Bronchial epithelial cell (primary cell): ENCODE measurements at places on chromosomes 3 and 15.

DNA sequence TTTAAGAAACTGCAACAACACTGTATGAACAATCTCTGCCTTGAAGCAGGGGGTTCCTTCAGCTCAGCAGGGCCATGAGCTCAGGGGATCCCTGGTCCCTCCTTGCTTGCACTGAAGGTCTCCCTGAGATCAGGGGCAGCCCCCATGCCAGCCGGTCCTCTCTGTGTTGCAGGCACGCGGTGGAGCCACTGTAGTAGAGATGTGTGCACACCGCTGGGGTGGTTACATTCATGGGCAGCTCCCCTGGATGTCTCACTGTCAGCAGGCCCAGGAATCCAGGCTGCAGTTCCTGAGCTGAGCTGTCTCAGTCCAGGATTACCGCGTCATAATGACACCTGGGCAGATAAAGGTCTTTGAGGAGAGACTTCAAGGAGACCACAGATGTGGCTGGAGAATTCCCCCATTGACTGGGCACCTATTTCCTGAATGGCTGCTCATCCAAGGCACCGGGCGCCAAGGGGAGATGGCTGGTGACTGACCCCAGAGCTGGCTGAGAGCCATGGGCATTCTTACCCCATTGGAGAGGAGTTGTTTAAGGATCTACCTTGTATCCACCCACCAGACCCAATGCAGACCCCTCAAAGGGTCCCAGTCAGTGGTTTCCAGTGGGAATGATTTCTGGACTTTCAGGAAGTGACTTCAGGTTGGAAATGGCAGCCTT is 10.4 kb upstream of the KLF13 start:
- no peak for DNase-seq

- no peak for DNase-seq
Measured at GRCh38 chr15:40990789-40991188, 37.5 kb downstream of the CHAC1 start.

- DNase-seq: no peak
Measured at GRCh38 chr3:4802903-4803302, 176.3 kb upstream of the BHLHE40 start.

DNA sequence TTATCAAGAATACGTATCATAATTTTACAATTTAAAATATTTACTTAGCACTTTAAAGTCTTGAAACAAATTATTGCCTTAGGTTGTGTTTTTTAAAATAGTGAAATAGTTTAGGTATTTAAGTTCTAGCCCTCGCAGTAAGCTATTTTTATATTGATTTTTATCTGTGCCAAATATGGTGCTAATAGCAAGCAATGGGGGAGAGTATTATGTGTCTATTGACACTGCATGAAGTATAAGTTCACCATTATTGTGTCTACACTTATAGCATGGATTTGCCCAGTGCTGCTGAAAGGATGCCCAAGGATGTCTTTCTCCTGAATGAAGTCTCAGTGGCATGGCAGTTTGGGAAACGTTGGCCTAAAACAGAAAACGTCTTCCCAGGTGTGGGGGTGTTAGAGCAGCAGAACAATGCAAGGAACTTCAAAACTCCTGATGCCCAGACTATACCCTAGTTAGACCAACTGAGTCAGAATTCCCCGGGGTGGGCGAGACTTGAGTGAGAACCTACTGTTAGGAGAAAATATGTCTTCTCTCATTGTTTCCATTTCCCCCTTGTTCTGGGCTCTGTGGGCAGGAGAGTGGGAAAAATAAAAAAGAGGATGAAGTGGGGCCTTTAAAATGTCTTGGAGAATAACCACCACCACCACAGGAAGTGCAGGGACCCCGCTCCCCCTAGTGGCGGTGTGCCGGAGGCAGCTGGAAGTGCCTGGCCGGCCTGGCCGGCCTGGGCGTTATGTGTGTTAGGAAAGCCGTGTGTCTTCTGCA is 104.2 kb upstream of the SLC7A14 start:
- no peak for DNase-seq

GRCh38 chr3:2872884-2873283 is 237.3 kb downstream of the IL5RA start:
- DNase-seq: no peak

DNA sequence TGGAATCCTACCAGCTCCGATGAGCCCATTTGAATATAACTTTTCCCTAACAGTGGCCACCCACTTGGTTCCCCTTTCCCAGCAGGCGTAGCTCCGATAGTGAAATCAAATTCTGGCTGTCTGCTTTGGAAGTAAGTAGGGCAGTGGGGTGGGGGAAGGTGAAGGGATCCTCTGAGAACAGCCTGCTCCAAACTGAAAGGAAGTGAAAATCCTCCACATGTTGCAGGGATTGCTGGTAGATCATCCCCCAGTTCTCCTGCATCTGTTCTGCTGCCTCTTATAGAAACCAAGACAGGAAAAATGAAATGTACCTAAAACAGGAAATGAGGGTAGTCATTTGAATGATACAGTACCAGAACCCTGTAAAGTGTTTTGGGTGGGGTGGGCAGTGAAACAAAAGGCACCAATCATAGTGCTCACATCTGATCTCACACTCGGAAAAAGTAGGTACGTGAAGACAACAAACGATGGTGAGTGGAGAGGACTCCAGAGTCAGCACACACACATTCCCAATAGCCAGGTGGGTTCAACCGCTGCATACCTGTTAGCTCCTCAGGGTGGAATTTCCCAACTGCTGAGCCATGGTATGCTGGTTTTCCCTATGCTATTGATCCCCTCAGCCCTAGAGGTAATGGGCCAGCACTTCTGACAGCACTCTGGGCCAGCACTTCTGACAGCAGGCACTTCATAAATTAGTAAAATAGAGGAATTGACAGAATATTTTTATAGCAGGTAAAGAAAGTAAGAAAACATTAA is 304.9 kb upstream of the ADAMTS9 start:
- DNase-seq: no peak
